ENCODE measurements at places on chromosomes 5 and 9.

GRCh38 chr5:25006734-25007133, 362.0 kb upstream of the CDH10 start:
- no peak for DNase-seq

DNA sequence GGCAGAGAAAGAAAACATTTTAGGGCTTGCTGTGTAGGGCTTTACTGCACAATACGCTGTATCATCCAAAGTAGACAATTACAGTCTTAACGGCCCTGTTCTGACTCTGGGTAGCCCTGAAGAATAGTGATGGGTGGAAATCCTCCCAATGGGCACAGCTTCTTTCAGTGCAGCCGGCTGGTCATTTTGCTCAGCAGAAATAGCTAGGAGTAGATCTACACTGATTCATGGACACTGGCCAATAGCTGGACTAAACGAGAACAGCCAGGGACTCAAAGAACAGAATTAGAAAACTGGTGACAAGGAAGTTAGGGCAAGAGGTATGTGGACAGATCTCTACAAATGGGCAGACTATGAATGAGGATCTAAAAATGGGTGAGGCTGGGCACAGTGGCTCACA, 69.3 kb downstream of the IARS1 start:
- no peak for DNase-seq

DNA sequence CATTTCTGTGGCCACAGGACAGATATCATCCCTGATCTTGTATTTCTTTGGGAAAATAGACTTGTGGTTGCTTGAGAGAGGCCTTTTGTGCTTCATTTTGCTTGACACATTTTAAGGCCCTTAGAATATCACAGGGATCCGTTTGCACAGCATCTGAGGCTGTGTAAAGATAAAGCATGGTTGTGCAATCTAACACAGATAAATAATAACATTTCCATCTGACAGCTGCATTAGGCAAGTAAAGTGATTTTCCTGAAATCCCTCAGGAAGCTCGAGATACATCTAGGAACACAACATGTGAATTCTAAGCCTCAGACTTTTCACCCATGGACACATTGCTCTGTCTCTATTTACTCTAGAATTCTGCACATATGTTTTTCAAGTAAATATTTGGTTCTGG, 212.8 kb upstream of the ADAMTSL1 start:
- no peak for DNase-seq

DNA sequence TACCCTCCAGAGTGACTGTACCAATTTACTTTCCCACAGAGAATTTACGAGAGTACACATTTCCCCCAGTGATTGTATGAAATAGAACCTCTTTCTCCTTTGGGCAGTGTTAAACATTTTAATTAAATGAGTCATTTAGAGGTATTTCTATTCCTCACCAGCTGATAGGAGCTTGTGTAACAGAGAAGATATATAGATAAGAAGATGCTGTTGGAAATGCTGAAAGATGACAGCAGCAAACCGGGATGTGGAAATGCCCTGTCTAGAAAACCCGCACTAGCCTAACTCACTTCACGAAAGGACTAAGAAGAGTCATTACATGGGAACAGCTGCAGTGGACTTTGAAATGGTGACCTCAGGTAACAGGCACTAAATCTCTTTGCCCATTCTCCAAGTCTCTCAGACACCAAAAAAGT, 68.3 kb downstream of the LPAR1 start:
- DNase-seq = no peak

DNA sequence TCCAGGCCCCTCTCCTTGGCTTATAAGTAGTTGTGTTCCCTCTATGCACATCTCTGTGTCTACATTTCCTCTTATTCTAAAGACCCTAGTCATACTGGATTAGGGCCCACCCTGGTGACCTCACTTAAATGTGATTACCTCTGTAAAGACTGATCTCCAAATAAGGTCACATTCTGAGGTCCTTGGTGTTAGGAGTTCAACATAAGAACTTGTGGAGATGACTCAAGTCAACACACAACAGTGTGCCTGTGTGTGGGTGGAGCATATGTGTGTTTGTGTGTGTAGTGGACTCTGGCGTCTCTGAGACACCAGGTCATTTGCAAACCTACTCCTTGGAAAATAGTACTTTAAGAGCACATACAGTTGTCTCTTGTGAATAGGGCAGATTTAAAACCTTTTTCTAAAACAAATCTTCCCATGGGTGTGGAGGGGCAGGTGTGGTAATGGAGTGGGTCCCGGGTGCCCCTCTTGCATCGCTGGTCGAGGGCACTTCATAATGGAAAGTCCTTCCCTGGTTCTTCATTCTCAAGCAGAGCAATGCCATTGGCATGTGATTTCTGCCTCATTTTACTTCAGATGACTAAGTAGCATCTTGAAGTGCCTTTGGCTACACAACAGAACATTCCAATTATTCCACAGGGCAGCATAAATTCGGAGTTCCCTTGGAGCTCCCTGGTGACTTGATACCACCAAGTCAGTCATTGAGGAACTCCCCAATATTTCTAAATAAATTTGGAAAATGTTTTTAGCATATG, 84.4 kb downstream of the C9orf152 start:
- DNase-seq = no peak

- no peak for DNase-seq
These were observed 42.6 kb upstream of the ANKRD18A start for GRCh38 chr9:38662763-38663593.

- DNase-seq = no peak
These were observed 91.0 kb downstream of the LHFPL2 start for GRCh38 chr5:78557601-78558000.

- DNase-seq = no peak
These were observed 17.0 kb downstream of the CAMK2A start for GRCh38 chr5:150272531-150272930.

DNA sequence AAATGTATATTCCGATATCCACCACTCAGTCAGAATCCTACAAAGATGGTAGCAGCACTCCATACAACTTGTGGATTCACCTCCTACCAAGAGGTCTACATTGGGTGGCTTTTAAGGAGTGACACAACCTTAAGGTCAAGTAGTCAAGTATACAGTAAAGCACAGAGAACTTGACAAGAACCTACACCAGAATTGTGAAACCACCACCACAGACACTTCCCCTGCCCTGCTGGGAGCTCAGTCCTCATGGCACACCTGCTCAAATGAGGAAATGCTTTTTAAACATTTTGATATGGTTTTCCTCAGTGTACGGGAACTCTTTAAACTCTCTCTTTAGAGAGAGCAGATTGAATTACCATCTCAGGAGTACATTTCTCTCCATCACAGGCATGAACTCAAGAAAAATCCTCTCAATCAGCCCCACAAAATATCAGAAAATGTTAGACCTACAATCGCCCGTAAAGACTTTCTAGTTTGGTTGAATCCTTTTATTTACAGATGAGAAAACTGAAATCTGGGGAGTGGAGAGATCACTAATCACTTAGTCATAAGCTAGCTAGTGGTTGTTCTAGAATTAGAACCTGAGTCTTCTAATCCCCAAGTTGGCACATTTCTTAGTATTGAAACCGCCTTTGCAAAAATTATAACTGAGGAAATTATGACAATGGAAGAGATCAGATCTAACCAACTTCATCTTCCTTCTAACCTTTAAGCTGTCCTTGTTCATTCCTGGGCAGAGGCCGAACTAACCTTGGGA, 38.5 kb upstream of the NR4A3 start:
- DNase-seq = no peak

DNA sequence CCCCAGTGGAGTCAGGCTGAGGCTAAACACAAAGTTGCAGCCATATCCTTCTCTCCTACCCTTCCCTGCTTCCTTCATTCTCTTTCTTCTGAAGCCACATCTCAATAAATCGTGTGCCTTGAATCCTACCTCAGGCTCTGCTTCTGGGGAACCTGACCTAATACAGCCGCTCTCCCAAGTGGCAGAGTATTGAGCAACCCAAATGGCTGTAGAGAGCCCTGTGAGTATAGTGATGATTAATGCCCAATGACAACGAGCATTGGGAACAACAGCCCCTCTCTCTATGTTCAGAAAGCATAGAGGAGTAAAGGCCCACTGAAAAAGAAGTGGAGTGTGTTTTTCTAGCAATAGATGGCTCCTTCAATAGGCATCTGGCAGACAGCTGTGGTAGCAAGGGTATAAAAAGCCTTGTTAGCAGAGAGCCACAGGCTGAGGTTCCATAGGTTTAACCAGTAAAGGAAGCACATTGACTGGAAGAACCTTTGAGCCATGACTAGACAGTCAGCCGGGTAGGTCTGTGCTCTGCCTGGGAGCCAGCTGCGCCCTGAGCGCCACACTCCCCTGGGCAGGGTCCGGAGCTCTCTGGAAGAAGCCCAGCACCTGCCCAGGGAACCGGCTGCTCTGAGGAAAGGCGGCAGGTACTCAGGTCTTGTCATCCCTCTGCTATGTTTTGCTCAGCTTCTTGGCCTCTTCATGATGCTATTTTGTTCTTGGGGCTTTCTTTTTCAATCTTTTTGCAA, 22.6 kb upstream of the HSPA9 start:
- DNase-seq = no peak

DNA sequence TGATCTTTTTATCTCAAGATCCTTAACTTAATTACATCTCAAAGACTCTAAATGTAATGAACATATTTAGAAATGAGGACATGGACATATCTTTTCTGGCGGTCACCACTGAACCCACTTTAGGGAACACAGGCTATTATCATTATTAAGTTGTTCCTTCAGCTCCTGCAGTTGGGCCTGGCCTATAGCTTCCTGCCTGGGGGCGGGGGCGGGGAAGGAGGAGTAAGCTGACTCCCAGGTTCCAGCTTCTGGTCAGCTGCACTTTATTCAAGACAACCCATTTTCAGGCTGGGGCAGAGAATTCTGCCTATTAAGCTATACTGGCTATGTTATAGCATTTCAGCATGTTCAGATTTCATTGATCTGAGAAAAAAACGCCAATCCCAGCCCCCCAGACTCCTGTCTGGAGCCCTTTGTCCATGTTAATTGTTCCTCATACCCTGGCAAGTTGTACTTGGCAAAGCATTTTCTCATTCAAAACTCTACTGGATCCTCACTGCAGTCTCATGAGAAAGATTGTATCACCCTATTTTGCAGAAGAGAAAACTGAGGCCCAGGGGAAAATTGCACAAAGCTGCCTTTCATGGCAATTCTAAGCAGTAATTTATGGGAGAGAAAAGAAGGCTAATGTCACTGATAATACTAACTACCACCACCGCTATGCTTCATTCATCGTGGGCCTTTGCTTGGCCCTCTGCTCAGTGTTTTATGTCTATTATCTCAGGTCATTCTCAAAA, 25.1 kb downstream of the COL15A1 start:
- no peak for DNase-seq

GRCh38 chr5:10667431-10668057, 93.5 kb downstream of the DAP start:
- no peak for DNase-seq

GRCh38 chr9:83431101-83432060, 106.8 kb downstream of the FRMD3 start:
- no peak for DNase-seq

GRCh38 chr9:135328485-135329417, 150.8 kb upstream of the PPP1R26 start:
- no peak for DNase-seq

DNA sequence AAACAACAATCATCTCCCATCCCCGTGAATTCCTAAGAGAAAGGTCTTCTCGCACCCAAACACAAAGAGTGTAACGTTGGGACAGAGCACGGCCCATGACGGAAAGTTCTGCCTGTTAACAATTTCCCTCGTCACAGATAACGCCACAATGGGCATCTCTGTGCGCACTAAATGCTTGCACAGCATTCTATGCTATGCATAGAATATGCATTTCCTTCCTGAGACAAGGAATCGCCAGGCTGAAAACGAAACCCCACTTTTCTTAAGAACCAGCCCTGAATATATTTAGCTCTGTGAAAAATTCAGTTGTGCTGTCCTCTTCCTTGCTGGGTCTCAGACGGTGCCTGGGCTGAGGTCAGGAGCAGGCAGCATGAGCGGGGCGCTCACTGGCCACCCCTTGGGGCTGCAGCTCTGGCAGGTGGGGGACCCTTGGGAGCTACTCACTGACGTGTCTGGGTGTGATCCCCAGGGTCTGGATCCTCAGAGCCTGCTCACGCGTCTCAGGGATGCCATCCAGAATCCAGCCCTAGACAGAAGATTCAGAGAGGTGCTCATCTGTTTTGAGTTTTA, 49.8 kb downstream of the AK8 start:
- DNase-seq = no peak

DNA sequence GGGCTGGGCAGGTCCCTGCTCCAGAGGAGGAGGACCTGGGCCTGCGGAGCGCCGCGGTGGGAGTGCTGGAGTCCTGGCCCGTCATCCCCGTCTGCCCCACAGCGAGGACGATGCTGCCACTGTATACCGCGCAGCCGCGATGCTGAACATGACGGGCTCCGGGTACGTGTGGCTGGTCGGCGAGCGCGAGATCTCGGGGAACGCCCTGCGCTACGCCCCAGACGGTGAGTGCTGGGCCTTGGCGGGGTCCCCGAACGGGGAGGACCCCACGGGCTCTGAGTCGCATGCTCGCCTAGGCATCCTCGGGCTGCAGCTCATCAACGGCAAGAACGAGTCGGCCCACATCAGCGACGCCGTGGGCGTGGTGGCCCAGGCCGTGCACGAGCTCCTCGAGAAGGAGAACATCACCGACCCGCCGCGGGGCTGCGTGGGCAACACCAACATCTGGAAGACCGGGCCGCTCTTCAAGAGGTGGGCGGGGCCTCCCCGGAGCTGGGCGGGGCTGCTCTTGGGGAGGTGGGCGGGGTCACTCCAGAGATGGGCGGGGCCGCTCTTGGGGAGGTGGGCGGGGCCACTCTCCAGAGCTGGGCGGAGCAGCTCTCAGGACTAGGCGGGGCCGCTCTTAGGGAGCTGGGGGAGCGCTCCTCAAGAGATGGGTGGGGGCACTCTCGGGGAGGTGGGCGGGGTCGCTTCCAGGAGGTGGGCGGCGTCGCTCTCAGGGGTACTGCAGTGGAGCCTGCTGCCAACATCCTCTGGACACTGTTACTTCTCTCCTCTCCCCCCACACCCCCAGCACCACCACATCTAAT, 13.1 kb downstream of the LRRC26 start:
- DNase-seq = peak; percentile 82

DNA sequence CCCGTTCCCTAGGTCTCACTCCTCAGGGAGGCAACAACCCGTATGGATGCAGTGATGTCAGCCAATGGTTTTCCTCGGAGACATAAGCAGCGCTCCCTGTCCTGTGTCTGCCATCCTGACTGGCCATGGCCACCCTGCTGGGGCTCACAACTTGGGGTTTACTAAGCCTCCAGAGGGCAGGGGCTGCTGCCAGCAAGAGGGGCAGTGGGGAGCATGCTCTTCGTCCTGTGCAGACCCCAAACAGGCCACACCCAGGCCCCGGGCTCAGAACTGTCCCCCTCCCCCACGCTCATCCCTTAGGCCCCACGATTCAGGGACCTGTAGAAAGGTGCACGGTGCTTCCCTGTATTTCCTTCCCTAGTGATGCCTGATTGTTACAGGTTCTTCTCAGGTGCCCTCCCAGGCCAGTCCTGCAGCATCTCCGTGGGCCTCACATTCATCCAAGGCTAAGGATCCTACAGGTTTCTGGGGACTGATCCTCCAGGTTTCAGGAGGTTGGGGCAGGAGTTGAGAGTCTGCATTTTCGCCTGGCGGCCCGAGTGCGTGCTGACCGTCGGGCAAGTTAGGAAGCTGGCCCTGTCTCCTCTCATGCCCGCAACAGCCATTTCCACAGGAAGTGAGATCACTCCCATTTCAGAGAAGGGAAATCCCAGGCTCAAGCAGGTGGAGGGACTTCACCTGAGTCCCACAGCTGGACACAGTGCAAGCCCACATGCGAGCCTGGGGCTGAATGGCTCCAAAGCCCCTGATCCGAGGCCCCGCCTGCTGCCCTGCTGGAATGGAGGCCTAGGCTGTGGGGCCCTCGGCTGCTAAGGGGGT, 217.6 kb downstream of the ROR2 start:
- DNase-seq = no peak
